NCI-H2171 treated with DMSO at 0.1 percent for 48 hours (cell line): ENCODE measurements at places on chromosomes 6 and 20.
A peak's percentile ranks its signal among the peaks of the same experiment; 100 is the strongest.

DNA sequence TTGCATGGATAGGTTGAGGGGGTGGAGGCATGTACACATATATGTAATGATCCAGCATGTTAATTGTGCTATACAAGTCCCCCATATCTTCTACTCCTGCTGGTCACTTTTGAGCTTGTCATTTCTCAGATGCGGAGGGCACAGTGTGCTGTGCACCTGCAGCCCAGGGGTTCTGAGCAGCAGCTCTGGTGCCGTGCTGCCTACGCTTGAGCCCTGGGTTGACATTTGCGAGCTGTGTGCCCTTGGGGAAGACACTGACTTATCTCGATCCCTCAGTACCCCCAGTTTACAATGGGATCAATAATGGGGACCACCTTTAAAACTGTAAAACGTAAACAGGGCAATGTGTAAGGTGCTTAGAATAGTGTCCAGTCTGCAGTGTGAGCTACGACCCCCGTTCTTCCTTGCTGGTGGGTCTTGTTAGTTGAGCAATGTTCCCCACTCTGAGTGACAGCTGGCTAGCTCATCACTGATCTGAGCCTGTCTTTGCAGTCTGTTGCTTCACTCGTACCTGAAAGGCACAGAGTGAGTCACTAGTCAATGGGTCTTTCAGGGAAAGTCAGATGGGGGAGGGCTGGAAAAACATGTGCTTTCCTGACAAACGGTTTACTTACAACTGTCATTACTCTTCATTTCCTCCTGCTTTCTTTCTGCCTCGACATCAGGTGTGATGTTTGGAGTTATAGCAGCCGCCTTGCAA is 91.7 kb downstream of the SLC2A10 start:
- peak; percentile 66 for DNase-seq

- DNase-seq: no peak
Measured at GRCh38 chr6:131061041-131061750, 1.8 kb downstream of the EPB41L2 start.

- DNase-seq: no peak
Measured at GRCh38 chr20:2865630-2866029, 7.7 kb upstream of the PTPRA start.

GRCh38 chr6:43454696-43455530 is 435 bp downstream of the DLK2 start:
- DNase-seq: peak; percentile 55

DNA sequence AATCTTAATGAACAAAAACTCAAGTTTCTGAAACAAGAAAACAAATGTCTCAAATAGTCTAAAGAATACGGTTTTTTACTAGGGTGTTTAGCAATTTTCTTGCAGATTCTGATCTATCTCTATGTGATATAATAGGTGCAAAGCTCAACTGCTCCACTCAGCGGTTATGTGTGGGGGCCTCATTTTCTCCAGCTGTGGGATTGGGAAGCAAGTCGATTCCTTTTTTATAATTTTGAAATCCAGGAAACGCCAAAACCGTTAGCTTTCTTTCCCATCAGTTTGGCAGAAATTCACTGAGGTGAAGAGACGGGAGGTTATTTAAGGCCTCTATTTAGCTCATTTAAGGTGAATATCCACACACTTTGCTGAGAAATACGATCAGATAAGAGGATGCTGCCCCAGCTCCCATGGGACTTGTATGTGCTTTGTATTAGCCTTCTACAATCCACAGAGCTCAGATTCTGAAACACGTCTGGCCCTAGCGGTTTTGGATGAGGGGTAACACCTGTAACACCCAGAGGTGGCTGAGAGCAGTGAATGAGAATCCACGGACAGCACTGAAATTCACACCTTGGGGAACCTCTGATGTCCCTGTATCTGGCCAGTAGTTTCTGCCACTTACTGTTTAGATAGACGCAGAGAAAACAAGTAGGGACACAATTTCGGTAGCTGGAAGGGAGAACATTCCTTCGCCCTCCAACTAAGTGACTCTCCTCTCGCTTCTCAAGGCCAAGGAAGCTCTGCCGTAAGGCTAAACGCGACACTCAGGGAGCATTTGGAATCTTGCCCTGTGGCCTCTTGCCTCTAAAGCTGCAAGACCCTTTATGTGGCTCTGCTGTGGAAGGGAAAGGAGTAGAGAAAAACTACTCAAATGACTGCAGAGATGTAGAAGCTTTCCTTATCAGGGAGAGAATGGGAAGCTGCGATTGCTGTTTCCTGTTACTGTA is 6.5 kb upstream of the BCAS4 start:
- peak; percentile 72 for DNase-seq

- no peak for DNase-seq
Measured at GRCh38 chr6:3372184-3372846, 84.5 kb downstream of the SLC22A23 start.

DNA sequence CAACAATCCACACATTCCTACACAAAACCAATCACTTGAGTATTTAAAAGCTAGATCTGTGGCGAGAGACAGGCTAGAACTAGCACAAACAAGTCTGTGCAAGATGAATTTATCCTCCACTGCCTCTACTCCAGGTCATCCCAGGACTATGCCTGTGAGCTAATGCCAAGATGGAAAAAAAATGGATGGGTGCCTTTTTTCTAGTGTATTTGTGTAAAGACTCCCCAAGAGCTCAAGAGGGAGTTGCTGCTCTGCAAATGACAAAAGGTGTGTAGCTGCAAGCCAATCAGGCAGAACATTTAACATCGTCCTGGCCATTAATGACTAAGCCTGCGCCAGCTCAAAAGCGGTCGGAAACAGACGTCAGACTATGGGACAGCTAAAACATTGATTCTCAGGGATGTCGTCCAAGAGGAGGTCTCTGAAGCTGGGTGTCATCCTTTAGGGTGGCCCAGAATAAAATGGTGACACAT is 21.9 kb downstream of the ATXN1 start:
- no peak for DNase-seq

GRCh38 chr6:118771253-118771652 is 119.9 kb upstream of the CEP85L start:
- no peak for DNase-seq

GRCh38 chr20:17556837-17557674 is 12.8 kb upstream of the DSTN start:
- peak; percentile 92 for DNase-seq

DNA sequence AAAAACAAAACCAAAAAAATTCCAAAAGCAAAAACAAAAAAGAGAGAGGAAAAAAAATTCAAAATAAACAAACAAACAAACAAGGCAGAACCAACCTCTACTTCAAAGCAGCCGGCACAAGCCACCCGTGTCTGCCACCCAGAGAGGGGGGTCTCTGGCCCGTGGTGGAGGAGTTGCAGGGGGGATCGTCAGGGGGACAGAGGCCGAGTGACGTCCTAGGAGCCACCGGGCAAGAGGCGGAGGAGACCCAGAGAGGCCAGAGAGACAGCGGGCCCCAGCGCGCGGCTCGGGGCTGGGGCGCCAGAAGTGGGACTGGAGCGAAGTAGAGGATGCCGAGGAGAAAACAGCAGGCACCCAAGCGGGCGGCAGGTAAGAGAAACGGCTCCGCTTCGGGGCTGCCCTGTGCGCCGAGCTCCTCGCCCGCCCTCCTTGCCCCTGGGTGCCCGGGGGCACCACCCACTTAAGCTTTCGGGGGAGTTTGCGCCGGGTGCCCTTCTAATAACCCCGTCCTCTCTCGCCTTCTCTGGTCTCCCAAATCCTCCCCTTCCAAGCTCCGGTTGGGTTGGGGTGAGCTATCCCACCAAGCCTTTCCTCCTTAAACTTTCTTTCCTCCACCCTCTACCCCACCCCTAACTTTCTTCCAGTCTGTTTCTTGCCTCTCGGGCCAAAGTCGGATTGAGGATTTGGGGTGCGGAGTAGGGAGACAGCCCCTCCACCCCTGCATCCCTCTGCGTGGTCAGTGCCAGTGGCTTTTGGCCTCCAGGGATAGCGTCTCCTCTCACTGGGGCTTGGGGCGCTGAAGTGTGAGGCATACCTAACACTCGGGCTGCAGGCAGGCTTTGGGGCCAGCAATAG is 1.0 kb downstream of the TSHZ2 start:
- DNase-seq: no peak

DNA sequence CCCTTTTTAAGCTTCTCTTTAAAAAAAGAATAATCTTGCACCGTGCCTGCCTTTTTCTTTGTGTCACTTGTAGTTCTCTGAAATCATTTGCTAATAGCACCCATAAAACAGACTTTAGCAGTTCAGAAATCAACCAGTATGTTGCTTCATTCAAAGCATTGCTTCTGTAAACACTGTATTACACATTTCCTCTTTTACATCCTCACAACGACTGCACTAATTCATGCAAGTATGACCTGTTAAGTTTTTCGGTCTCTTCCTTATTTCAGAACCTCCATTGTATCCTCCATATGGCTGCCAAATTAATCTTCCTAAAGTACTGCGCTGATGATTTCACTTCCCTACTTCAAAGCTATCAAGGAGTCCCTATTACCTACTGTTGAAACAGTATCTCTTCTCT is 142.9 kb upstream of the RNF217 start:
- no peak for DNase-seq

DNA sequence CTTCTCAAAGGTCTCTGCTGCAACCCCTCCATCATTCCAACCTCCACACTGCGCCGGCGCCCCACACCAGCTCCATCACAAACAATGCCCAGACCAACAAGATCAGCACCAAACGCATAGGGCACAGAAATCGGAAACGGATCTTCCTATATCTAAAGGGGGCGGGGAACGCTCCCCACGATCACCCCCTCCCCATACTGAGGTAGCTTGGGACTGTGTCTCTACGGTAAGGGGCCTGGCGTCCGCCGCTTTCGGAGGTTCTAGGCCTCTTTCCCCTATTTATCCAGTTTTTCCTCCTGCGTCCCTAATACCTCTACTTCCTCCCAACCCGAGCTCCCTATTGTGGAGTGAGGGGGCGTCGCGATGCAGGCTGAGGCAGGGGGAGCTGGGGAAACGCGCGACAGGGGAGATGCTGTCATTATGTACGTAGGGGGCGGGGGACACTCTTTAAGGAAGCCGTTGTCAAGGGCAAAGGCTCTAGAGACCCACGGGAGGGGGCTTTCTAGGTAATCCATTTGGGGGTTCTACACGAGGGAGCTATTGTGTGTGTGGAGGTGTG is 909 bp downstream of the DNAAF9 start:
- no peak for DNase-seq

GRCh38 chr6:157096522-157096921 is 226.8 kb downstream of the TMEM242 start:
- DNase-seq: no peak

DNA sequence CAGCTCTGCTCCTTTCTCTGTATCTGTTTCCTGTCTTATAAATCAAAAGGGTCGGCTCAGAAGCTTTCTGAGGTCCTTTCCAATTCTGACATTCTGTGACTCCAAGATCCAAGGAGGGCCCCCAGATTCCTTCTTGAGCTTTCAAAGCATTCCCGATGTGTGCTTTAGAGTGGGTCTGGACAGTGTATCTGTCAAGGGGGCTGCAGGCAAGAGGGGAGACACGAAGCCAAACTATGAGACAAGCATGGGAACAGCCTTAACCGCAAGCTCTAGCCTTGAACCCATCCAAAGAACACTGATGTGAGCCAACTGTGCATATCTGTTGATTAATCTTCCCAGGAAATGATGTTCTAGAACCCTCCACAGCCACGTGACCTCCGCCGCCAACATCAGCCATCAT is 73.8 kb downstream of the TSHZ2 start:
- DNase-seq: no peak

GRCh38 chr6:137999815-138000214 is 107.4 kb downstream of the PERP start:
- no peak for DNase-seq

GRCh38 chr6:33095681-33096080 is 19.9 kb downstream of the HLA-DPB1 start:
- no peak for DNase-seq

DNA sequence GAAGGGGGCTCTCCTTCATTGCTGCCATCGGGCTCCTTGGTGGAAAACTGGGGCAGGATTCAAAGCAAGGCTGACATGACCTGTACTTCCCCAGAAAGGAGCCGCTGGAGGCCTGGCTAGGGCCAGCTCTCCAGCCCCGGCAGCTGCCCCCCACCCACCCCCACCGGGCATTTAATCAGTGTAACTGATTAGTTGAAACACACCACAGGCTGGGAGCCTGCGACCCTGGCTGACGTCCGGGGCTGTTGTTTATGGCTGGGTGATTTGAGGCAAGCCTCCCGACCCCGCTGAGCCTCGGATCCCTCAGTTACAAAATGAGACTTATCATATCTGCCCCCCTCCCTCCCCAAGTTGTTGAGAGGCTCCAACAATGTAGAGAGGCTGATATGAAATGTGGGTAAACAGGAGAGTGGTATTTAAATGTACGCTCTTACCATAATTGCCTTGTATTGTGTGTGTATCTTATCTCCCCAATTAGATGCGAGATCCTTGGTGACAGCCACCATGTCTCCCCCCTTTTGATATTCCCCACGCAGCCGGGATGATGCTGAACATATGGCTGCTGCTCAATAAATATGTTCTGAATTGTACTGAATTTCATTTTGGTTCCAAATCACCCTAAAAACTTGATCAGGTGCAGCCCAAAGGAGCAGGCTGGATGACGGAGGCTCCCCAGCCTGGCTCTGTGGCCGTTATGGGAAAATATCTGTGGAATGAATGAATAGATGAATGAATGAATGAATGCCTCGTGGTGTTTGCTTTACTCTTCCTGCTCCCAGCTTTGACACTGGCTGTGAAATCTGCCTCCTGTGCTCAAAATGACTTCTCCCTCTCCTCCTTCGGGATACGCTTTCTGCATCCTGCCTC is 31.8 kb upstream of the APCDD1L start:
- no peak for DNase-seq

DNA sequence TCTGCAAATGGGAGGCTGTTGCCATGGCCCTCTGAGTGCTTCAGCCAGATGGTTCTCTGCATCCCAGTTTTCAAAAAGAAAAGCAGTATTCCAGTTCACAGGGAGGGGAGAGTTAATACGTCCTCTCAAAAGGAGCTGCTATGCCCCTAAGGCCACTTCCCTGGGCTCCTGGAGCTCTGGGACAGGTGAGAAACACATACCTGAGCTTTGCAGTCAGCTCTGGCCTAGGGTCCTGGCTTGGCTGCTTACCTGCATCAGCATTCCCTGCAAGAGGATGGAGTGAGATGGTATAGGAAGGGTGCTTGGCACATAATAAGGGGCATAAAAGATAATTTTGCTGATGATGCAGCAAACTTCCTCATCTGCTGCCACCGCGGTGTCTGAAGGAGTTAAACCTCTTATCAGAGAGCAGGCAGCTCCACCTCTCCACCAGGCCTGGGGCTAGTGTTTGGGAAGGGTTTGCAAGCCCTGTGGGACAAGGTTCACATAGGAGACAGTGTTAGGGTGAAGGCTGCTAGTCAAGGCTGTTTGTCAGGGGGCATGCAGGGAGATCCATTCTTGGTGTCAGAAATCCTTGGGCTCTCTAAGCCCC is 62.7 kb downstream of the SLC24A3 start:
- DNase-seq: no peak

- DNase-seq: peak; percentile 59
Measured at GRCh38 chr6:139457476-139457875, 83.0 kb upstream of the CITED2 start.

- no peak for DNase-seq
Measured at GRCh38 chr6:63121166-63121565, 90.1 kb upstream of the FKBP1C start.

DNA sequence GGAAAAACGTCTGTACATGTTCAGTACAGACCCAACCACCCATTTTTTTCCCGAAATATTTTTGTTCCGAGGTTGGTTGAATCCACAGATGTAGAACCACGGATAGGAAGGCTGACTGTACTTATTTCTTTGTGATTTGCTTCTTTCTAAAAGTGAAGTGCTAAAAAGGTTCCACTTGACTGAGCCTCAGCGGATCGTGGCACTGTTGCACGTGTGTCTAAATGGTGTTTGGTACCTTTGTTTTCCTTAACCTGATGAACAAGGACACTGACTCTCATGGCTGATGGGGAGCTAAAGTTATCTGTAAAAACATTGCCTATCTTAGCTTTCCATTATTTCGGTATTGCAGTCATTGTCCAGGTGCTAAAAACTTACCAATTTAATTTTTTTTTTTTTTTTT is 6.2 kb downstream of the BPHL start:
- no peak for DNase-seq
